Small intestine (tissue), 16 donors: ENCODE measurements at places on chromosomes 4 and X. TPM values are rescaled to one million over a fixed set of nuclear protein-coding genes. Genes with fewer than 3 reads are reported as not detected.

GRCh38 chr4:73668782-73669201 lies 48.6 kb upstream of the RASSF6 start:
- no peak overlapping the region for H3K4me3 ChIP-seq
- H3K36me3 ChIP-seq = no peaks in the 10 kb centered on the region
- no peak for DNase-seq
- H3K4me1 ChIP-seq = peaks cover 4% of the 10 kb centered on the region
- H3K27me3 ChIP-seq = no peaks in the 10 kb centered on the region

DNA sequence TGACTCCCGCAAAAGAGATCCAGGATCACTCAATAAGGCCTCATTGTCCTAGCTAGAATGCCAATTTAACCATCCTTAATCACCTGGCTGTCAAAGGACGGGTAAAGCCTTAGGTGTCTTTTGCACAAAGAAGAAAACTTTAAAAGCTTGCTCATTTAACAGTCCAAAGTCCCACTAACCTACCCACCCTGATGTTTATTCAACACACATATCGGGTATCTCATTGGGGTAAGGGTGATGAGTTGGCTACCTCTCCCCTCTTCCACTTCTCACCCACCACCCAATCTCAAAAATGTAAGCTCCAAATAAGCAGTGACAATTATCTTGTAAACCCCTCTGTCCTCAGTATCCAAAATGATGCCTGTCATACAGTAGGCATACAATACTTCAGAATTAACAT lies 988 bp upstream of the SRD5A3 start:
- H3K4me3 ChIP-seq = no peak overlapping the region
- H3K27ac ChIP-seq = no peak overlapping the region

DNA sequence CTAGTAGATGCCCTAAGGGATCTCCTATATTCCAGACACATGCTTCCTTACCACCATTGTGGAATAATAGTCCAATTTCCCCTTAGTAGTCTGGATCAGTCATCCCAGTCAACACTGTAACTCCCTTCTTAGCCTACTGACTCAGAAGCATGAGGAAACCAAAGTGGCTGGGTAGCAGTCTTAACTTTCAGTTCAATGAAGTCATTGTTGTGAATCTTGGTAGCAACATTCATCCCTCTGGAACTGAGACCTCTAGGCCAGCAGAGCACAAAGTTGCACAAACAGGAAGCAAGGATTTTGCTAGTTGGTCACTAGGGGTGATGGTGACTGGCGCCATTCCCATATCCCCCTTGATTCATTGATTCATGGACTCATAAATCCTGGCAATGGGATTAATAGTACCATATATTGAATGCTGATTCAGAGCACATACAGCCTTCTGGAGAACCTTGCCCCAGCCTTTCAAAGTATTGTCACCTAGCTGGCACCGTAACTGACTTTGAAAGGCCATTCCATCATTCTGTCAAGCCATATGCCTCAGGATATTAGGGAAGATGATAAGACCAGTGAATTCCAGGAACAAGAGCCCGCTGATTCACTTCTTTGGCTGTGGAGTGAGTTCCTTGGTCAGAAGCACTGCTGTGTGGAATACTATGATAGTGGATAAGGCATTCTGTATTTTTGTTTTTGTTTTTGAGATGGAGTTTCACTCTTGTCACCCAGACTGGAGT lies 19.7 kb upstream of the GPAT3 start:
- peak; percentile 46 for DNase-seq
- H3K27ac ChIP-seq = no peak overlapping the region
- no peaks in the 10 kb centered on the region for H3K27me3 ChIP-seq
- no peaks in the 10 kb centered on the region for H3K4me1 ChIP-seq

DNA sequence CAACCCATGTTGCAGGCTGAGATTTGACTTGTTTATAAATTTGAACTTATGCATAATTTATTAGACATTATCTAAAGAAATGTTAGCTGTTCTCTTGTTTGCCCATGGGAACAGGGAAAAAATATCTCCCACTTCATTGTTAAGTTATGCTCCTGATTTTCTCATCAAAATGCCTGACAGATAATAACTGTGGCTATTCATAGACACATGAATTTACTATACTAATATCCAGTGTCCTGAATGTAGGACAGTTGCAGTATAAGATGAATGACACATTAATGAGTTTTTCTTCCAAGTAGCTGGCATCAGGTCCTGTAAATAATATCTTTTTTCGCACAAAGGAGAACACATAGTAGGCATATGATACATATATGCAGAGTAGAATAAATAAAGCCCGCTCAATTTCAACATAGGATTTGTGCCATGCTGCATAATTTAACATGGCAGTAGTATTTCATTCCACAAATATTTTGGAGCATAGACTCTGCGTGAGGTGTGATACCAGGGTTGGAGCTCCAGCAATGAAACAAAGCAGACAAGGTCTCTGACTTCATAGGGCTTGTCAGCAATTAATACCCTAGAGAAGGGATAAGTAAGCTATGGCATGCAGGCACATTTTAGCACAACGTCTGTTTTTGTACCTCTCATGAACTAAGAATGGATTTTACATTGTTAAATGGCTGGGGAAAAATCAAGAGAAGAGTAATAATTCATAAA lies 40.4 kb upstream of the DDX53 start:
- DNase-seq = no peak
- no peak overlapping the region for H3K4me3 ChIP-seq
- H3K36me3 ChIP-seq = no peaks in the 10 kb centered on the region

DNA sequence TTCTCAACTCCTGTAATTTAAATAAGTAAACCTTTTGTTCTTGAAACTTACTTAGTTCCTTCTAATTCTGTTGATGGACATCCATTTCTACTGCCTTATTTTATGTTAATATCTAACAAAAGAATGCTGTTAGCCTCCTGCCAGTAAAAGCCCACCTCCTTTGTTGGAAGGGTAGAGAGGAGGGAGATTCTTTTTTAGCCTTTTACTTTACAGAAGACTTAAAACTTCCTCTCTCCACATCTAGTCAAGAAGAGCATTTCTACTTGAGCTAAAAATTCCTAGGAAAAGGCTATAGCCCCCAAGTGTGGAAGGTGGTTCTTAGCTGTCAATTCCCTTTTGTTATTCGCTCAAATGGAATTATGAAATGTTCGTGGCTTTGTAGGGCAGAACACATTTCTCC lies 118.7 kb downstream of the ZIC3 start:
- no peaks in the 10 kb centered on the region for H3K36me3 ChIP-seq
- H3K4me3 ChIP-seq = no peak overlapping the region
- H3K27ac ChIP-seq = no peak overlapping the region
- H3K27me3 ChIP-seq = no peaks in the 10 kb centered on the region

FHIP1A gene
- 0.67 TPM for polyA plus RNA-seq

NKX1-1 gene
- polyA plus RNA-seq = not detected
